ENCODE measurements at places on chromosomes 4 and X.
A peak's percentile ranks its signal among the peaks of the same experiment; 100 is the strongest.

DNA sequence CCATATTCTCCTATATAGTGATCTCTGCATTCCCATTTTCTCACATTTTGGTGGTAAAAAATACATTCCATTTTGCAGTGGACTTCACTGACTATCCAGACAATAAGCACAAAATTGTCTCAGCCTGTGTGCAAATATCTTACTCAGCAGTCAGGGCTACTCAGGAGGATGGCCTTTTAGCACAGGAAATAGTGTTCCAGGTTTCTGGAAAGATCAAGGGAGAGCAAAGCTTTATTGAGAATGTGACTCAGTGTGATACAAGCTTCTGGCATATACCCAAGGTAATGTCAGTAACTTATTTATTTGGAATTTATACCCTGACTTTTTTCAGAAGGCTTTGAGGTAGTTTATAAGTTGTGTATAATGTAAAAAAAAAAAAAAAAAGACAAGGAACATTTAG, 233.4 kb downstream of the TEX13A start:
- no peak for DNase-seq

- peak; percentile 90 for DNase-seq
Measured at GRCh38 chr4:83043801-83044407, 8.9 kb downstream of the COPS4 start.

DNA sequence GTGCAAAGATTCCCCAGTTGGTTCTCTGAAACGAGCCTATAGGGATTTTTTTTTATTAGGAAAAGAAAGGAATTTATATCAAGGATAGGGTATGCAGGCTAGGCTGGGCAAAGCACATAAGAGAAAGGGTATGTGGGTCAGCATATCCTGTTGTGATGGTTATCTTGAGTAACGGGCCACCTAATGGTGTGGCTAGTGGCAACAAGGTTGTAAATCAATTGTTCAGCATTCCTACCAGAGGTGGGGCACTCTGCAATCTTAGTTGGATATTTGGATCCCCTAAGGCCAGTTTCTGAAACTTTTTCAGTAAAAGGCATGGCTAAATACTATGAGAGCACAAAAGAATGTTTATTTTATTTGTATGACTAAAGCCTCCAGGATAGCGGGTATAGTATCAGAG, 42.7 kb downstream of the DCAF12L1 start:
- DNase-seq: no peak

DNA sequence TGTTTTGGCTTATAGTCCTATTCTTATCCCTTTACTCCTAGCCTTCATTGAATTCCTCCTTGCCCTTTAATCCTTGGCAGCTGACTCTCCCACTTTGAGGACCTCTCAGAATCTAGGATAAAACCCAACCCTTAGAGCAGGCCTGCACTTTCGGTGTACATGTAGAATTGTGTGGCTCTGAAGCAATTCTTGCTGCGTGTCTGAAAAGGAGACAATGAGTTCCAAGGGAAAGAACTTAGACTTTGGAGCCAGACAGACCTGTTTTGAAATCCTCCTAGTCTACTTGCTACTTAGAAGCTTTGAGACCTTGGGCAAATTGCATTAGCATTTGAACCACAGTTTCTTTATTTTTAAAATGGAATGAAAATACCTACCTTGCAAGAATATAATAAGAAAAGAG, 175.2 kb downstream of the BEND2 start:
- no peak for DNase-seq

DNA sequence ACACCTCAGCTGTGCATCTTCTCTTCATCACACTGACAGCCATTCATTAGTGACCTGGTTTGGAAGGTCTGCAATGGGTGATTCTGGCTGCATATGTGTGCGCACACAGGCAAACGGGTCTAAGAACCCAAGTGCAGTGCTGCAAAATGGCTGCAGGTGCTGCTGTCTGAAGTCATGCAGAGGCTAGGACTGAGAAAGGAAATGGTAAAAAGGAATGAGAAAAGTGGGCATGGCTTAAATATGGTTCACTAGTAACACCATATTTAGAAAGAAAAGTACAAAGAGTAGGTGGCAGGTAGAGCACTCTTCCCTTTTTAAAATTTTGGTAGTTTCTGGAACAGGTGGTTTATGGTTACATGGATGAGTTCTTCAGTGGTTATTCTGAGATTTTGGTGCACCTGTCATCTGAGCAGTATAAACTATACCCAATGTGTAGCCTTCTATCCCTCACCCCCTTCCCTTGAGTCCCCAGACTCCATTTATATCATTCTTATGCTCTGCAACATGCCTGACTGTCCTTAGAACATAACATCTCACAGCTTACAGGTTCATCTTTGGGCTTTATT, 78.4 kb downstream of the CCNG2 start:
- no peak for DNase-seq

- DNase-seq: peak; percentile 9
Measured at GRCh38 chr4:52157641-52158316, 106.7 kb downstream of the SPATA18 start.

DNA sequence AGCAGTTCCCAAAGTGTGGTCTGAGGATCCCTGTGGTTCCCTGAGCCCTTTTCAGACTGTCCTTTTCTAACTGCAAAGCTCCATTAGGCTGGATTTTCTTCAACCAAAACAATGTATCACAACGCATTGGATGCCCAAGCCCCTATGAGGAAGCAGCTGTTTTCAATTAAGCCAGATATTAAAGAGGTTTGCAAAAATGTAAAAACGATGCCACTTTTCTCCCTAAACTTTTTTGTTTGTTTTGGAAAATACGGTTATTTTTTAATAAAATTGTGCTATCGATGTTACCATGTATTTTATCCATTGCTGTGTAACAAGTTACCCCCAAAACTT, 170.4 kb upstream of the BCOR start:
- peak; percentile 38 for DNase-seq

- DNase-seq: no peak
Measured at GRCh38 chr4:121209171-121209570, 45.0 kb upstream of the TNIP3 start.
